ENCODE measurements at places on chromosomes 7 and 10.

DNA sequence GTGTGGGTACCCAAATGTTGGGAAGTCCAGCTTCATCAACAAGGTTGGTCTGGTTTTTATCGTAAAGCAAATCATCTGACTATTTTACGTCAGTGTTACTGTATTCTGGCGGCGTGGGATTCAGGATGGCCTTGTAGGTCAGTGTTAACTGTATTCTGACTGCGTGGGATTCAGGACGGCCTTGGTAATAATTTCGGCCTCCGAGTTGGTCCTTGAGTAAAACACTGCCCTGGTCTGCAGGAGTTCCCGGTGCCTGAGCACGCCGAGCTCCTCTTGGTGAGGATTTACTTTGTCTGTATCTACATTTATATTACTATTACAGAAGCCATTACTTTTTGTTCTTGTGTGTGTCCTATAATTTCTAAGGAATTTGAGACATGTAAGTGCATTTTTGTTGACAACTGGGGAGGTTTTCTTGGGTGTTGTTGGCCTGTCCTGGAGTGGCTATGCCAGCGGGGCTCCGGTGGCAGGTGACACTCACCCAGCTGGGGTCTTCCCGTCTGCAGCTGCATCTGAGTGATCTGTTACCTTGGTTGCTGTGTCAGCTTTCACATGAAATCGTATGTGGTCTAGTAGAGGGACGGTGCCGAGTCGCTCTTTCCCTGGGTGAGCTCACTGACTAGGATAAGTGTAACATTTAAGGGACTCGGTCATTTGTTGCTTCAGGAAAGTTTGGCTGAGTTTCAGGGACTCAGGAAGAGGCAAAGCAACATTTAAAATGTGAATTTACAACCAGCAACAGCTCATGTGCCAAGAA, 9.2 kb downstream of the GTPBP4 start:
- no peak for DNase-seq

DNA sequence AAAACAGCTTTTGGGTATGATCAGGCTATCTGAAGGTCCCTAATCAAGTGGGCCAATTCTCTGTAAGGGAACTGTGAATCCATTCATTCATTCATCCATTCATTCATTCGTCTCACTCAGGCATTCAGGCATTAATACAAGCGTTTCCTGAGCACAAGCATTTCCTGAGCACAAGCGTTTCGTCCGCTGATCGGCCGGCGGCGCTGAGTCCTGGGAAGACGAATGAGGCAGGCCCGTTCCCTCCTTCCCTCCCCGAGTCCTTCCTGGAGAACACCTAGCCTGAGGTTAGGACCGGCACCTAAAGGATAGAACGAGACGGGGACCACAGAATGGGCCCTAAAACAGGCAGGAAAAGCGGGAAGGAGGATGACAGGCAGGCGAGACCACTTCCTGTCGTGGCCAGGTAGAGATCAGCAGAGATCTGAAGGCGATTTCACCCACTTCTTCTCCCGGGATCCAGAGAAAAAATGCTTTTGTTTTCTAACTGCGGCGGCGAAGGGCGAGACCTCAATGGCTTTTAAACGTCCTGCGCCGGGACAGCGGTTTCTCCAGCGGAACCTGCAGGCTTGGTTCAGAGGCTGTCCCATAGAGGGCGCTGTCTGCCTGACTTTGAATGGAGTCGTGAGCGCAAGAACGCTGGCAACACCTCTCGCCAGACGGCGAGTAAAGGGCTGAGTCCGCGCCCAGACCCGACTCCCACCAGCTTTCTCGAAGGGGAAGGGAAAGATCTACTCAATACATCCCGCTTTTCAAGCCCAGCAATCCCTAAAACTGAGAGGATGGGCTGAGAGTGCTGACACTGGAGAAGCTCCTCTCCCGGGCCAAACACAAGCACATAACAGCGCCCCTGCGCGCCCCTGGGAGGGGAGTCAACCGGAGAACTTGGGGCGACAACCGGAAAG, 2.9 kb upstream of the HMX3 start:
- no peak for DNase-seq

DNA sequence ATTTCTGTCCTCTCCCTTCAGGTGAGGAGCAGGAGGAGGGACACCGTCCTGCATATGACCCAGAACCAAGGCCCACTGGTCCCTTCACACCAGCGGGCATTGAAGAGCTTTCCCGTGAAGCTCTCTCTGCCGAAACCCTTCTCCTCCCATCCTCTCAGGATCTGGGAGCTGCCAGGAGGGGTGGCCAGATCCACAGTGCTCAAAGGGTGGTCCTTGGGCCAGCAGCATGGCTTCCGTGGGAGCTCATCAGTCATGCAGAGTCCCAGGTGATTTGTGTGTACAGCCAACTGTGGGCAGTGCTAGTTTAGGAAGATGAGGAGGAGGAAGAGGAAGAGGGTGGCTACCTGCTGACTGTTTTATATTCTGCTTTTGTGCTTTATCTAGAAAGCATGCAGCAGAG, 28.4 kb downstream of the CNPY1 start:
- no peak for DNase-seq

DNA sequence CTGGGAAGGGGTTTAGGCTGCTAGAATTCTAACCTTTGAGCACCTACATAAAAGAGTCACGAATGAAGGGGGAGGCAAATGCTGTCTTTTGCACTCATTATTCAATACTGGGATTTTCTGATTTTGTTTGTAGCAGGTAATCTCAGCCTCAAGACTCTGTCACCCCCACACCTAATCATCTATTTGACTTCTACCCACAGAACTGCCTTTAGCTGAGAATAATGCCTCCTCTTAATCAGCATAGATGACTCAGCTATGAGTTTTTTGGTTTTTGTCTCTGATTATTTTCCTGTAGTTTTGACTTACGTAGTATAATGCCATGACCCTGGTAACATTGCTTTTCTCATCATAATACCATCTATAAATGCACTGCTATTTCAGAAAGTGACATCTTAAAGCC, 42.7 kb upstream of the CACNB2 start:
- DNase-seq, result no peak

GRCh38 chr7:46218461-46219200, 297.6 kb upstream of the IGFBP3 start:
- DNase-seq, result no peak

DNA sequence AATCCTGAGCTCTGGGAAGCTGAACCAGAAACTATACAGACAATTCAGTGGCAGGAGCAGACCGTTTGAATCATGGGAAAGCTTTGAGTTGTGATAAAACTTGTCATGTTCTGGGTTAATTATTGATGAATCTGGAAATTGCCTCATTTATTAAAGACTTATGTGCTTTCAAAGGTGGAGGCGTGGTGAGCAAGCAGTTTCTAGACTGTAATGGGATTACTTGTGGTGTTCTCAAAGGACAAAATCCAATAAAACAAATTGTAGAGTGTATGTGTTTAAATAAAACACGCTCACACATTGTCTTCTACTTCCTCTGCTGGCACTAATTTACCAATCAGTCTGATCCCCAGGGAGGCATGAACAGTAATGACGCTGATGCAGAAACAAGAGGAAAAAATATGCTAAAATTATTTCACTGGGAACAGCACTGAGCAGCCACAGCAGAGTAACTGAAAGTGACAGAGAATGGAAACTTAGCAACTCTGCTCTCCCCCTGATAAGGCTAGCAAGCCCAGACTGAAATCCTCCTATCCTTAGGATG, 25.1 kb downstream of the PARD3 start:
- no peak for DNase-seq

GRCh38 chr10:132027423-132027983, 38.2 kb upstream of the JAKMIP3 start:
- DNase-seq, result no peak

DNA sequence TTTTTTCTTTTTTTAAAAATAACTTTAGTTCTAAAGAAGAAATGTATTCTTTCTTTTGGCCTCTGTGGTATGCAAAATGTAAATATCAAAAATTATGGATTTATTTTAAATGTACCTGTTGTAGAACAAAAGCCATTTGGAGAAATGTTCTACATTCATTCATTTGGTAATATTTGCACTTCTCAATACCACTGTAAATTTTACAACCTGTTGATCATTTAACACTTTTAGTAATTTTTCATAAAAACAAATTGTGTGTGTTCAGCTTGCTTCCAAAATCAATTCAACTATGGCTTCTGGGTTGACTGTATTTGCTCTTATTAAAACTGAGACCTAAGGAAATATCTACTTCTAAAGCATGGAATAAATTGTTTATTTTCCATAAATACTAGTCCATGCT, 2.3 kb upstream of the IGF2BP3 start:
- no peak for DNase-seq

GRCh38 chr7:9507290-9507689, 1073.9 kb downstream of the NXPH1 start:
- DNase-seq, result no peak

DNA sequence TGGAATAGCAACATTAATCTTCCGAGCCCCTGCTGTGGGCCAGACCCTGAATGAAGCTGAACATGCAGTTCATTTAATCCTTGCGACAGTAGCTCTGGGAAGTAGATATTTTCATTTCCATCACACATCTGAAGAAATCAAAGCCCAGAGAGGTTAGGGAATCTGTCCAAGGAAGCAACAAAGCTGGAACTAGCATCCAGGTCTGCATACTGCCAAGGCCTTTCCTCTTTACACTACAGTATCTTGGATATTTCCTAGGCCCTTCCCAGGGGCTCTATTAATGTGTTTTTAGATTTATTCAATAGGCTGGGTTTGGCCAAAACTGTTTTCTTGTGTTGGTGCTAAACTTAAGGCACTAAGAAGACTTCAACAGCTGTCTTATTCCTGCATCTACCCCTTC, 48.1 kb downstream of the FAM13C start:
- no peak for DNase-seq

DNA sequence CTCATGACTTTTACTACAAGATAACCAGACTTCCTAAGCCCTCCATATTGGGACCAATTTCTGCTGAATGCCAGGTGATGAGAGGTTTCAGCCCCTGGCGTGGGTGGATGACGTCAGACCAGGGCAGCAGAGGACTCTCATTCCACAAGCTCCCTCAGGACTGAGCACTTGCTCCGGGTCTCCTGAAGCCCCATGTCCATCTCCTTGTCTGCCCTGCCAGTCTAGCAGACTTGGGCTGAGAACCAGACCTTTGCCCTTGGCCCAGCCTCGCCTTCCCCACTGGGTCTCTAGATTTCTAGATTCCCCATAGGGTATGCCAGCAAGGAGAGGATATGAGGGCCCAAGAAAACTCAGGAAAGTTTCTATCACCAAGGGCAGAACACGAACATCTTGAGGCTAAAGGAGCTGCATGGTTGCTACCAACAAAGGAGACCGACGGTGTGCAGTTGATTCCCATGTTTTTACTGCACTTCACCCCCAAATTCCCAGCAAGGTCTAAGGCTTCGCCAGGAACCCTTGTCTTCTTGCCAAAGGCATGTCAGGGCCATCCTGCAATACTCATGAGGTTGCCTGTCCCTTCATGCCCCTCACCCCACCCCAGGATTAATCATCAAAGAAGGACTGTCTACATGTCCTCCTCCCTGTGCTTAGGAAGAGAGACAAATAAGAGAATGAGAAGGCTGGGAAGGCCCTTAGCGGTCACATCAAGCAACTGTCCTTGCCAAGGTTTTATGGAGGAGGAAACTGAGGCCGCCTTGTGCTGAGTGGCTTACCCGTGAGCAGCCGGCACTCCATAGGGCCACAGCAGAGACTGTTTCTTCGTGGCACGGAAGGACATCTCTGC, 96.5 kb upstream of the MACROH2A2 start:
- no peak for DNase-seq

- no peak for DNase-seq
Measured at GRCh38 chr7:90407484-90407821, 4.2 kb downstream of the CLDN12 start.

DNA sequence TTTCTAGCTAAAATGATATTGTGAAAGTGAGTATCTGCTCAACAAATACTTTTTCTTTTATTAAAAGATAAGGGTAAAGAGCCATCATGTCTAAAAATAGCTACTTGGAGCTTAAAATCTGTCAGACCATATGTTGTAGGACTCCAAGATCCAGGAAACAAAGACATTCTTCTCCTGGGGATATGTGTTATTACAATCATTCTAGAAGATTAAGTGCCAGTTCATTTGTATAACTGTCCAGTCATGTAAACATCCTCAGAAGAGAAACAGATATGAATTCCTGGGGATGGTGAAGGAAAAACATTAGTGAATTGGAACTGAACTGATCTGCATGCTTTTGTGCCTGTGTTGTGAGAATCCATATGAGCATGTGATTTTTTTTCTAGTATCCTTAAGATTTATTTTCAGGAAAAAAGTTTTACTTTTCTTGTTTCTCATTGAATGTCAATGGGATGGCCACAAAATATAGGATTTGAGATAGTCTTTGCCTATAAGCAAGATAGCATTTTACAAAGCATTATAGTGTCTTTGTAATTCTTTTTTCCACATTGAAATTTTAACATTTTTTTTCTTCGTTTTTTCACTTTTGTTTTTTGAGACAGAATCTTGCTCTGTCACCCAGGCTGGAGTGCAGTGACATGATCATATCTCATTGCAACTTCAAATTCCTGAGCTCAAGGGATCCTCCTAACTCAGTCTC, 14.4 kb upstream of the MTERF1 start:
- no peak for DNase-seq

GRCh38 chr7:77416621-77417371, 647 bp upstream of the GSAP start:
- DNase-seq, result no peak

- DNase-seq, result no peak
Measured at GRCh38 chr10:108736111-108736510, 1187.2 kb downstream of the XPNPEP1 start.

GRCh38 chr7:97446361-97446760, 285.5 kb upstream of the TAC1 start:
- no peak for DNase-seq

DNA sequence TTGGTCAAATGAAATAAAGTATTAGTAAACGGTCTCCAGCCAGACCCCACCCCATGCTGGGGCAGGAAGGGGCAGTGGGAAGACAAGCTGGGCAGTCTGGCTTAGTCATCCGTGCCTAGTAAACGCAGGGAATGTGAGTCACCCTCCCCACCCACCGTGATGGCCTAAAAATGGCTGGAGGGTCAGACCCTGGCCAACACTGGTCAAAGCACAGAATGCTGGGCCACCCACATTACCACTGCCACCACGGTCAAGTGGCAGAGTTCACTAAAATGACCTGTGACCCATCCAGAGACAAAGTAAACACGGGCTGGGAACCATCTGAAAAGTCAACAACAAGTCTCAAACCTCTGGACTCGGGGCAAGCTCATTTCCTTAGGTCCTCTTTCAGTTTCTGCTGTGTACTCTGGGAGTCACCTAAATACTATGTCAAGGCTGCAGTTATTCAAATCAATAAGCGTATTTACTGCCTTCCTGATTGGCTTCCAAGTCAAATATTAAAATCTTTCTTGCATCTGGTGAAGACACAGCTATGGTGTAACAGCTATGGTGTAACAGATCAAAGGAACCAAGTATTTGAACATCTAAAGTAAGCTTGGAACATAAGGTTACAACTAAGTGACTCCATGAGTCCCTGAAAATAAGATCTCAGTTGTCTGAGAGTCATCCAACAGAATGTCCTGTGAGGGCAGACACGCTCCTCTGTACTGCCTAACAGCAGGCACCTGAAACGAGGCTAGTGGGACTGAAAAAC, 3.0 kb downstream of the ZFAND2A start:
- no peak for DNase-seq

DNA sequence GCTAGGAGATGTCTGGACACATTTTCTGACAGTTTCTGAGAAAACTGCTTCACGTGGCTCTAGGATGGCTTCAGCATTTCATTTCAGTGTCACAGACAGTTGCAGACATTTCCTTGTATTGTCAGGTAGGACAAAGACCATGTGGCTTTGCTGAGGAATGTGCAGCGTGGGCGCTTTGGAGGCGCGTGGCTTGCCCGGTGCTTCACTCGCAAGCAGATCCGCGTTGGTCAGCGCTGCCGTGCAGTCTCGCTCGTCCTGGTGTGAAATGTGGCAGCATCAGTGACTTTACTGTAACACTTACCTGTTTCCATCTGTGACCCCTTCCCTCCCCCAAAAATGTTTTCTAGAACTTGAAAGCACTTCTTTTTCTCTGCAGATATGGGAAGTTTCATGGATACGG, 340.5 kb downstream of the SDK1 start:
- DNase-seq, result no peak

All from GM04503 (cell line).